ENCODE measurements at places on chromosomes 1 and 21.
A peak's percentile ranks its signal among the peaks of the same experiment; 100 is the strongest.

DNA sequence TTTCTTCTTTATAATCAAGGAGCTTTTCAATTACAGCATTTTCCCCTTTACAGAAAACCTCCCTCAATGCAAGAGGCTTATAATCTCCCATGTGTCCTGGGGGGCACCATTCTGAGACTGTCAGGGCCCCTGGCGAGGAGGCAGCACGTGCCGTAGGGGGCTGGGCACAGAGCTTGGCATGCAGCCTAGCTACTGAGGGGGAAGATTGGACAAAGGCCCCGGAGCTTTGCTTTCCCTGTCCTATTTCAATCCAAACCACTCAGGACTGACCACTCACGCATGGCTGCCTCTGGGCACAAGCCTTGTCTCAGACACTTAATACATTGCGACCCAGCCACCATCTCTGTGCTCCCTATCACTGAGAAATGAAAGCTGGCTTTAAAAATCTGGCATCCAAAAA, 2.8 kb upstream of the RAP1GAP start:
- no peak for DNase-seq

GRCh38 chr1:229249854-229250644, 20.9 kb upstream of the RAB4A start:
- peak; percentile 60 for DNase-seq

- DNase-seq, result no peak
These were observed 9.5 kb upstream of the TTC34 start for GRCh38 chr1:2810899-2811532.

GRCh38 chr1:25197982-25198662, 34.2 kb downstream of the SYF2 start:
- no peak for DNase-seq

GRCh38 chr1:1374589-1374928, 448 bp downstream of the AURKAIP1 start:
- DNase-seq, result peak; percentile 44
